HEK293T (cell line): ENCODE measurements at places on chromosomes 2 and 18.

DNA sequence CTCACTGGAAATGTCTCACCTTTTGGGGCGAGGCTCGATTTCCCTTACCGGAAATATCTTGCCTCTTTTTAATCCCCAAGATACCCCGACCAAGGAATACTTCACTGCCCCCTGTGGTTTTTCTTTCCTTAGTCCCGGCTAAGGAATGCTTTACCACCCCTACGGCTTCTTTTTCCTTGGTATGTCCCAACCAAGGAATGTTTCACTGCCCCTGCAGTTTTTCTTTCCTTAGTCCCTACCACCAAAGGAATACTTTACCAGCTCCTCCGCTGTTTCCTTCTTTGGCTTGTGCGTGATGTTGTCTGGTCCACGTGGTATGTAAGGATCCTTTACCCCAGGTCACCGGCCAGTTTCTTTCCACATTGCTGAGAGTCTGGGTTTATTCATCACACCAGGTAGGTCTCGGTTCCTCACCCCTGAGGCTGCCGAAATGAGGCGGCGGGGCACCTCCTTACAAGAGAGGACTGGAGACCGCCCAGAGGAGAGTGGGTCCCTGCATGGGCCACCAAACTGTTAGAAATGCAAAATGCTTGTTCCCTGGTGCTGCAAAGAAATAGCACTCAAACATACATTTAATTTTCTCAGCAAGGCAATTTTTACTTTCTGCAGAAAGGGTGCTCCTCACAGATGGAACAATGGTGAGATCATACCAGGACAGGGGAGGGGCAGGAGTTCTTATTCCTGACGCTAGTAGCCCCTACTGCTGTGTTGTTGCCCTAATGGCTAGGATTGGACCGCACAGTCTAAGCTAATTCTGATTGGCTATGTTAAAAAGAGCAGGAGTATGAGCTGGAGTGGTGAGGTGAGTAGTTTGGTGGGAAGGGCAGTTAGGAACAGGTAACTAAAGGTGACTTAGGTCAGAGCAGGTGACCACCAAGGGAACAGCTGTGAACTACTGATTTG is 33.4 kb upstream of the CLASP1 start:
- DNase-seq: no peak

GRCh38 chr2:15973481-15974401 is 33.4 kb downstream of the MYCN start:
- DNase-seq: no peak

- no peak for DNase-seq
Measured at GRCh38 chr2:44833171-44834069, 108.1 kb upstream of the SIX3 start.

DNA sequence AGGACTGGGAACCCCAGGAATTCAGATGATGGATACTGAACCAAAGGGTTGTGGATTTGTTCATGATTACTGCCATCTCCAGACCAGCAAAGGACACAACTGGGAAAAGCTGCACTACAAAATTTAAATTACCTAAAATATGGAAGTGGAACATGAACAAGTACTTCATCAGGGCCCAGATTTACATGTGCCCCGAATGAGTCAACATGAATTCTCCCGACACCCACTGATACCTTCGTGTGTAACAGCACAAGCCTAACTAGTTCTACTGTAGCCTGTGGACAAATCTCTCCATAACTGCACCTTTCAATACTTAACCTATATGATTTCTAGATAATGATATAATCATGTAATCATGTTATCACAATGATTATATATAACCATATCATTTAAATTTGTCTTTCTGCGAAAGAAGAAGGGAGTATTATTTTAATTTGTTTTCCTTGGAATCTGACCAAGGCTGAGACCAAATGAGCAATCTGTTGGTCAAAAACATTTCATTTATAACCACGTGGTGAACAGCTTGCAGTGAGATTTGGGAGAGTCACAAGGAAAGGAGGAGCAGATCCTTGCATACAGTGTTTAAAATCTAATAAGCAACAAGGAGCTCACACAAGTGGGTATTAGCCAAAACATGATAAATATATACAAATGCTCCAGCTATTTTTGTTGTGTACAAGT is 70.5 kb downstream of the CACNB4 start:
- no peak for DNase-seq

- no peak for DNase-seq
Measured at GRCh38 chr2:98216616-98217015, 129.6 kb upstream of the CNGA3 start.

DNA sequence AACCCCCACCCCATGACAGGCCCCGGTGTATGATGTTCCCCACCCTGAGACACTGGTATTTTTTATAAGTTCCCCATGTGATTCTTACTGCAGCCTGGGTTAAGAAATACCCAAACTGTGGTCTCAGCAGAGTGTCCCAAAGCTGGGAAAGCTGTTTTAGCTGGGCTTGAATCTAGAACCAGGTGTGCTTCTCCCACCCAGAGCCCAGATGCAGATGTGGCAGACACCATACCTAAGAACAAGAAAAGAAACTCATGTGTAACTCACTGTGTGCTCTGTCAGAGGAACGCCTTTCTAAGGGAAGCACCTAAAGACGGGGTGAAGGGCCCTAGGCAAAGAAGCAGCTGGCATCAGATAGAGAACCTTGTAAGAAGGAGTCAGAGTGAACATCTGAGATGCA is 23.9 kb downstream of the DOK1 start:
- DNase-seq: no peak

GRCh38 chr2:237060534-237061312 is 25.0 kb upstream of the COPS8 start:
- DNase-seq: peak; percentile 61

DNA sequence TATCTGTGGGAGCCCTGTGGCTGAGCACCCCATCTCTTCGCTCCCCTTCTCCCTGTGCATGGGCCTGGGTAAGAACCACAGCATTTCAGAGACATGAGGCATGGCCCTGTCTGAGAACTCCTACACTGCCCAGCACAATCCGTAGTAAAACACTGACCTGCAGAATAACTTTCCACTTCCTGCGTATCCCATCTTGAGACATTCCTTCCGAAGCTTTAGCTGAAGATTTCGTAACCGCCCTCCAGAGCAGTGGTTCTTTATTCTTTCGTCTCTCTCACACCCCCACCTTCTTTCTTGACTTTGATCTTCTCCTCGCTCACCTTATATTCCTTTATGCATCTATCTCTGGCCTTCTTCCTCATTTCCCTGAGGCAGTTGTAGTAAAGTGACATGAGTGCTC is 381.1 kb downstream of the HRH4 start:
- DNase-seq: no peak

GRCh38 chr18:12253663-12254135 is 462 bp upstream of the CIDEA start:
- no peak for DNase-seq

DNA sequence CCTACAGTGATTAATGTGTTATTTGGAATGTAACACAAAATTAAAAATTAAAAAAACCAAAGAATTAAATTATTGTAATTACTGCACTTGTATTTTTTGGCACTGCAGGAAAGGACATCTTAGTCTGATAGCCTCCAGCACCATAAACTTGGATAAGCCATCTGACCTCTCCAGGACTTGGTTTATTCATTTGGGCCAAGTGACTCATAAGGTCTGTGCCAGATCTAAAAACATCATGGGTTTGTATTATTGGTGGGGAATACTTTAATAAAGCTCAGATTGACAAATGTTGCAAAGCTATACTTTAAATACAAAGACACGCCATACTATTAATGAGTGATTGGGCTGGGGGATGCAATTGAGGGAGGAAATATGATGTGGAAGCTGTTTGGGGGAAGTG is 225.2 kb downstream of the ZNF521 start:
- DNase-seq: no peak

- DNase-seq: no peak
Measured at GRCh38 chr2:240892356-240892755, 3.6 kb downstream of the MAB21L4 start.

- DNase-seq: no peak
Measured at GRCh38 chr2:118842661-118843482, 4.6 kb downstream of the EN1 start.

- no peak for DNase-seq
Measured at GRCh38 chr2:8934338-8934737, 69.1 kb downstream of the MBOAT2 start.

GRCh38 chr2:176390276-176391147 is 121.3 kb downstream of the MTX2 start:
- no peak for DNase-seq

DNA sequence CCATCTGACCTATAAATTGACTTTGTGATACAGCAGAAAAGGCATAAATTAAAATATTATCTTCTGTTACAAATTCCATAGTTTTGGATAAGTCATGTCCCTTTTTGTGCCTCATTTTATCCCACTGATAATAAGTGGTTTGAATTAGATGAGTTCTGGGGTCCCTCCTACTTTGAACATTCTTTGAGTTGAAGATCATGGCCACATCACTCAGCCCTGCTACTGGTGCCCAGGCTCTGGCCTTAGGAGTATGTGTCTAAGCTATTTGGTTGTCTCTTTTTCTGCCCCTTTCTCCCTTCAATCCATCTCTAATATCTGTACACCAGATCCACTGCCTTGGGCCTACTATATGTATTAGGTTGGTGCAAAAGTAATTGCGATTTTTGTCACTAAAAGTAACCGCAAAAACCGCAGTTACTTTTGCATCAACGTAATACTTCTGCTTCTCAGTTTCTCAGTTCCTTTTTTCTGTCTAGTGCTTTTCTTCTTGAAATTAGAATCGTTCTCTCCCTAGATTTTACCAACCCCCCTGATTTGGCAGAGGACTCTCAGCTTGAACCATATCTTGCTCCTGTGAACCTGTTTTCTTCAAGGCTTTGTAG is 362.5 kb upstream of the TNP1 start:
- DNase-seq: no peak

GRCh38 chr2:110755491-110756078 is 23.2 kb downstream of the ACOXL start:
- DNase-seq: no peak

DNA sequence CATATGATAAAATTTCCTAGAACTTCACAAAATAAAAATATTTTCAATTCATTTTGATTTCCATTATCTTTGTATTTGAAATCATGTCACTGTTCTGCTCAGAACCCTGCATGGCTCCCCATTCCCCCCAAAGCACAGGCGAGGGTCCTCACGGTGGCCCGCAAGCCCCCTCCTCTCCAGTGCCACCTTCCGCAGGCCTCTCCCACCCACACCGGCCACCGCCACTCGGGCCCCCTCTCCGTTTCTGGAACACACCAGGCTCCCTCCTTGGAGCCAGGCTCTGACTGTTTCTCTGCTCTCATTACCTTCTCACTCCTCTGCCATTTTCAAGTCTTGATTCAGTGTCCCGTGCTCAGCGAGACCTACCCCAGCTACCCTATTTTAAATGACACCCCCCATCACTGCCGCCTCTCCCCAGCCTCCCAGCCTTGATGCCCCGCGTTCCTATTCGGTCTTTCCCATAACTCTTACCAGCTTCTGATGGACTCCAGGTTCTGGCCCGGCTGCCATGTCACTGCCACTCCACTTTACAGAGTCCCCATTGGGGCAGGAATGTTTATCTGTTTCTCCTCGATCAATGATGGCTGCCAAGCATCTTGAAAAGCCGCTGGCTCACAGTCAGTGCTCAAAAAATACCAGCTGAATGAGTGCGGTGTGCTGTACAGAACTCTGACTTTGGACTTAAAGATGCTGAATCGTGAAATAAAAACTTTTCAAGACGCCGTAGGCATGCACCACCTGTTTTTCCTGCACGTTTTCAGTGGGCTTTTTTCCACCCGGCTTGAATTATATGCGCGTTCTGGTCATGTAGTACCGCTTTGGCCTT is 201.0 kb downstream of the GBX2 start:
- DNase-seq: no peak

GRCh38 chr2:157593411-157593810 is 35.3 kb downstream of the ACVR1C start:
- no peak for DNase-seq

GRCh38 chr2:98880266-98881152 is 55.5 kb downstream of the CRACDL start:
- DNase-seq: no peak

DNA sequence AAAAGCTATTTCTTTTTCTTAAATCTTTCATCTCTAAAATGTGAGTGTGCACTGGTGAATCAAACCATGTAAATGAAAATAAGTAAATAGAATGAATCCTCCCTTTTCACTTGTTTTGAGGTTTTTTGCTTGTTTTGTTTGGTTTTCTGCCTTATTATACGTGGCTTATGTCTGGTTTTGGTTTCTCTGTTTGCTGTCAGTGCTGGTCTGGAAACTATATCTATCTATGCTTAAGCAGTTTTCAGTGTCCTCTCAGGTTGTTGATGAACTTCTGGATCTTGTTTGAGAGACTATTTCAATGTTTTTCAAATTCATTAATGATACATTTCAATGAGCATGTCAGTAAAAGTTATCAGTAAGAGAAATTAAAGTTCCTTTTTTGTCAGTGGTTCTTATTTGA is 48.1 kb upstream of the TNFRSF11A start:
- DNase-seq: no peak

DNA sequence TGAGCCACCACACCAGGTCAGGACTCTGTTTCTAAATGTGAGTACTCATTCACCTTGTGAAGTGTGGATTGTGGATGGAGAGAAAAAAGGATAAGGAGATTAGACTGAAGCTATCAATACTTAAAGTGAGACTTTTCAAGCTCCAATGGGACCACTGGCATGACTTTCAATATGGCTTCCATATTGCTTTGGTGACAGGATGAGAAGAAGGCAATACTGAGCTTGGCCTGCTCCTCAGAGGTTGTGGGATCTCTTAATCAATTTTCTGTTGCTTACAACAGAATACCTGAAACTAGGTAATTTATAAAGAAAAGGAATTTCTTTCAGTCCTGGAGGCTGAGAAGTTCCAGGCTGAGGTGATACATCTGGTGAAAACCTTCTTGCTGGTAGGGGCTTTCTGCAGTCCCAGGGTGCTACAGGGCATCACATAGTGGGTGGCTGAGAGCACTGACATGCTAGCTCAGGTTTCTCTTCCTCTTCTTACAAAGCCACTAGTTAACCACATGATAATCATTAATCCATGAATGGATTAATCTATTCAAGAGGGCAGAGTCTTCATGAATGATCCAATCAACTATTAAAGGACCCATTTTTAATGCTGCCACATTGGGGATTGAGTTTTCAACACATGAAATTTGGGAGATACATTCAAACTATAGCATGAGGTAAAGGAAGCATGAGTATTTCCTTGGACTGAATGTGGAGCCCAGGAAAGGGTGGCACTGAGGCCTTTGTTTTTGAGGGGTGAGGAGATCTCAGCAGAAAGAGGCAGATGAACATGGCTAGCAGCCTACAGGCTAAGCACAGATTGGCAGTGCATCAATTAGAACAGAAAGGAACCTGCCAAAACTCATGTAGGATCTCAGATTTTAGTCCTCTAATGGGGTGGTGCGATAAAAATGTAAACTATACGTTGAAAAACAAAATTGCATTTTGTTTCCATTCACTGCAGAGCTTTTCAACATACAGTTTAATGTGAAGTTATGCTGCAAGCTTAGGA is 274.5 kb downstream of the PIK3C3 start:
- DNase-seq: no peak

- DNase-seq: no peak
Measured at GRCh38 chr2:108625828-108626195, 91.5 kb downstream of the LIMS1 start.

- DNase-seq: no peak
Measured at GRCh38 chr2:44071454-44072046, 75.8 kb upstream of the LRPPRC start.

DNA sequence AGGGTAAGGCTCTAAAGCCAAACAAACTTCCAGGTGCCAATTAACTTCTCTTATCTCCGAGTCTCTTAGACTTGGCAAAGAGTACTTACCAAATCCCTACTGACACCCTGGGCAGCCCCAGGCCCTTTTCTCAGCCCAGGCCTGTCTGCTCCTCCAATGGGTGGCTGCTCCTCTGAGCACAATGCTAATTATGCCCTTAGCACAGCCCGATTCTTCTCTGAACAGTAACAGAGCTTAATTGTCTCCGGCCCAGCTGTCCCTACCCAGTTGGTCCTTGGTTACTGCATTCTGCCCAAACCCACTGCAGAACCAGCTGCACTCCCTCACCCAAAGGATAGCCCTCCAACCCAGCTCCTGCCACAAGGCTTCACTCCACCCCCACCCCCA is 110.3 kb downstream of the SMAD7 start:
- no peak for DNase-seq
